ENCODE measurements at places on chromosomes 11 and 22. TPM values are rescaled to one million over a fixed set of nuclear protein-coding genes. Genes with fewer than 3 reads are reported as not detected.

GRCh38 chr22:19471572-19471971, 7.4 kb downstream of the UFD1 start:
- no peak for DNase-seq

GRCh38 chr11:59009661-59010060, 70.4 kb downstream of the GLYATL1 start:
- no peak for DNase-seq

Gene UBQLNL
- total RNA-seq: not detected

GRCh38 chr11:126345759-126346585, 9.5 kb upstream of the ST3GAL4 start:
- DNase-seq: no peak

- DNase-seq: no peak
These were observed 1.2 kb downstream of the USP2 start for GRCh38 chr11:119380160-119380826.

GRCh38 chr11:106292526-106292925, 215.1 kb downstream of the AASDHPPT start:
- DNase-seq: no peak

DNA sequence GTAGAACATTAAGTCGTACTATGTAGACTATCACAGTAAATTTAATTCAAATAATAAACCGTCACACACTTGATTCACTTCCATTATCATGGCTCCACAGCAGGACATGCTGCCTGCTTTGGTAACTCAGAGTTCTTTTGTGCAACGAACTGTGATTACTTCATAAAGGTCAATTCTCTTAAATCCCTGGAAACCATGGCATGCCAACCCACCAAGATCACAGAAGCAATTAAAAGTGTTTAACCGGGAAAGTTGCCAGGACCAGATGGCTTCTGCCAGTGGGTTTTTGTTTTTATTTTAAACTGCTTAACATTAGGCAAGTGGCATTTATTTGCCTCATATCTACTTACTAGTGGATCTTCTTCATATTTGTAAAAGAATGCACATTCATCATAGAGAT, 1162.1 kb downstream of the DLG2 start:
- DNase-seq: peak; percentile 62

Gene RFPL1
- not detected for total RNA-seq

DNA sequence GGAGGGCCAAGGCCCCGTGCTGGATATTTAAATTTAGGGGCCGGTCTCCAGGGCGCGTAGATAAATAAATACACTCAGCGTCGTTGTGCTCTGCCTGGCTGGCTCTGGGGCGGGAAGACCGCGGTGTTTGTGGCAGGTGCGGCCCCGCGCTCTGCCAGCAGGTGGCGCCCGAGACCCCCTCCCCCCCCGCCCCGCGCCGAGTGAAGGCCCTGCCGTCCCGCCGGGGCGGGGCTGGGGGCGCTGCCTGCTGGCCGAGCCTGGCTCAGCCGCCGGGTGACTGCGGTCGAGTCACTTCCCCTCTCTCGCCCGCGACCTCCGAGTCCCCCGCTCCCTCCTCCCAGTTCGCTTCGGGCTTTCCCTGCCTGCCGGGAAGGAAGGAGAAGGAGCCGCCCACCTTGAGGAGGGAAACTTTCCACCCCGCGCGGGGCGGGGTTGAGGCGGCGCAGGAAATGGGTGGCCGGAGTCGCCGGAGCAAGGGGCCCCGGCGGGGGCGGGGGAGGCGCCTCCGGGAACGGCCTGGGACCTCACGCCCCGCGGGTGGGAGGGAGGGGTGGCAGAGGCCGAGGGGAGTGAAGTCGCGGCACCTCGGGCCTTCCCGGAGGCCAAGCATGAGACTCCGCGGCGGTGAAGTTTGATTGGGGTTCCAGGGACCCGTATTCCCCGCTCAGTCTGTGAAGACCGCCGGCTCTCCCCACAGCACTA, 1.6 kb upstream of the EHBP1L1 start:
- peak; percentile 70 for DNase-seq

DNA sequence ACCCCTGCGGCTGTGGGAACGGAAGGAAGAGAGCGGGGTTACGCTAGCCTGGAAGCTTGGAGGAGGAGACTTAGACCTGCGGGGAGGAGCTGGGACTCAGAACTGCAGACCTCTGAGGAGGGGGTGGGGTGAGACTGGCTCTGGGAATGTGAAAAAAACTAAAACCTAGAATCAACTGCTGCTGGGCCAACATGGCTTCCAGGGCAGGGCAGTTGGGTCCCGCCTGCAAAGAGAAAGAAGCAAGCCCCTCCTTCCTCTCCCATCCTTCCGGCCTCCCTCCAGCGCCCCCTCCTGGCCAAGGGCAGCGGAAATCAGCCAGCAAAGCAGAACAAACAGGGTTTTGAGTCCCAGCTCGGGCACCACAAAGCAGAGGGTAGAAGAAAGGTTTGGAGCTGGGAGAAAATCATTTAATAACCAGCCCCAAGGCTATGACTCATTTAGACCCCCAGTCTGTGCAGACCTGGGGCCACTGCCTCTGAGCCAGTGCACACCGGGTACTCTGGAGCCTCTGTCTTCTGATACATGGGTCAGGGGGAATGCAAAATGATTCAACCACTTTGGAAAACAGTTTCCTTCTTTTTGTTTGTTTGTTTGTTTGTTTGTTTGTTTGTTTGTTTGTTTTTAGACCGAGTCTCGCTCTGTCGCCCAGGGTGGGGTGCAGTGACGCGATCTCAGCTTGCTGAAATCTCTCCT, 7.3 kb upstream of the NCF4 start:
- DNase-seq: peak; percentile 29

DNA sequence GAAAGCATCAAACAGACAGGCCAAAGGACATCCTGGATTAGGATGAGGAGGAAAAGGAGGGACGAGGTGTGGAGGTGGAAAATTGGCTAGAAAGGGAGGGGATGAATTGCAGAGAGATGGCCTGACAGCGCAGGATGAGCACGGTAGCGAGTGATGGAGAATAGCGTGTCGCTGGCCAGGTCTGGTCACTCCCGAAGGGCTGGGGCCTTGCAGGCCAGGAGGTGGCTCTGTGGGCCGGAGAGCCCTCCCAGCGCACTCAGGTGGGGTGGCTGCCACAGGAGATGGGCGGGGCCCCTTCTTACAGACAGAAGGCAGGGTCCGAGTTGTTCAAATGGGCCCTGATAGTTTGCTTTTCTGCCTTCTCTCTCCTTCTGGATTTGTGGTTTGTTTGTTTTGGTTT, 37.1 kb upstream of the THY1 start:
- no peak for DNase-seq

DNA sequence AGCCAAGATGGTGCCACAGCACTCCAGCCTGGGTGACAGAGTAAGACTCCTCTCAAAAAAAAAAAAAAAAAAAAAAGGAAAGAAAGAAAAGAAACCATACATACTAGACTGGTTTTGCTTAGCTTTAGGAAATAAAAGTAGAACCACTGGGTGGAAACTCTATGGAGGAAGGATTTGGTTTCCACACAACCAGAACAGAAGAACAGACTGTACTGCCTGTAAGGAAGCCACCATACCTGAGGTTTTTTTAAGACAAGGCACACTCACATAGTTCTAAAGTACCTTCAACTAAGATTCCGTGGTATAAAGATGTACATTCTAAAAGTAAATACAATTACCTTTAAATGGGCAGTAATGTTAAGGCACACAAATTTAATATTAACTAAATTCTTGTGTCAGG, 58.6 kb downstream of the NUP98 start:
- DNase-seq: no peak

Gene CTSD
- 192 TPM for total RNA-seq

- no peak for DNase-seq
These were observed 1.2 kb upstream of the TBC1D10A start for GRCh38 chr22:30327864-30328345.

Gene TBX1
- total RNA-seq: 15.4 TPM

DNA sequence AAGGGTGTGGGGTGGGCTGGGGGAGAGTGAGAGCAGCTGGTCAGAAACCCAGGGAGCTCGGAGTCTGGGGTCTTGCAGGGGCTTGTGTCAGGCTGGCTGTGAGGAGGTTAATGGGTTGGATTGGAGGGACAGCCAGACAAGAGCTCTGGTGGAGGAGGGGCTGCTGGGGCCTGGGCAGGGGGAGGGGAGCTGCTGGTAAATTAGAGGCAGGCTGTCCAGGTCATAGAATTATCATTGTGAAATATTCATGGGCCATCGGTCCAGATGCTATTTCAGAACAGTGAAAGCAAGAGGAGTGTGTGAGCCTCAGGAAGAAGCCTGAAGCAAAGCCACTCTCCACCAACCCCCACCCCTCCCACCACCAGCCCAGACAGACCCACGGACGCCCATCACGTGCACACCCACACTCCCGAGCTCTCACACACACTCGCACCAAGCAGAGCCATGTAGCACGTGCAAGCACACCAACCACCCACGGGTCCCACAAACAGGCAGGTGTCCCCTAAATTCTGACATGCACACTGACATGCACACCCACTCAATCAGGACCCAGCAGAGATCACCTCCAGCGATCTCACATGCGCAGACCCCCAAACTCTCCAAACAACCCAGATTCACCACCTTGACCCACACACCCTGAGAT, 18.8 kb downstream of the RTN4RL2 start:
- no peak for DNase-seq

DNA sequence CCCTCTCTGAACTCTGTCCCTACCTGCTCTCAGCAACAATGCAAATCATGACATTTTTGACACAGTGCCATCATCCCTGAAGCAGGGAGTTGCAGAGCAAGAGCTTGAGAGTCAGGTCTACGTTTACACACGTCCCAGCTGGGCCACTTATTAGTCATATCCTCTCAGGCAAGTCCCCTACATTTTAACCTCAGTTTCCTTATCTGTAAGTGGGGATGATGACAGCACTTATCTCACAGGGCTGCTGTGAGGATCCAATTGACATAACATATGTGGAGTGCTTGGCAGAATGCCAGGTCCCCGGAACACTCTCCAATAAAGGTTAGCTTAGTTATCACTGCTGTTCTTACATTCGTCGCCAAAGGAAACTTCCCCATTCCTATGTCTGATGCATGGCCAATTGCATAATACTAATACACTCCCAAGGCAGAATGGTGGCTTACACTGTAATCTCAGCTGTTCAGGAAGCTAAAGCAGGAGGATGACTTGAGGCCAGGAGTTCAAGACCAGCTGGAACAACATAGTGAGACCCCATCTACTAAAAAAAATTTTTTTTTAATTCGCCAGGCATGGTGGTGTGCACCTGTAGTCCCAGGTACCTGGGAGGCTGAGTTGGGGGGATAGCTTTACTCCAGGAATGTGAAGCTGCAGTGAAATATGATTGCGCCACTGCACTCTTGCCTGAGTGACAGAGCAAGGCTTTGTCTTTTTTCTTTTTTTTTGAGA, 16.6 kb downstream of the ASCC2 start:
- no peak for DNase-seq

Gene DDI1
- not detected for total RNA-seq

Gene LDHA
- 699 TPM for total RNA-seq

- peak; percentile 93 for DNase-seq
These were observed 8.2 kb upstream of the MICAL3 start for GRCh38 chr22:18032455-18033101.

GRCh38 chr11:123473941-123474677, 44.0 kb downstream of the GRAMD1B start:
- DNase-seq: no peak

Gene HOATZ
- total RNA-seq: 6.8 TPM

DNA sequence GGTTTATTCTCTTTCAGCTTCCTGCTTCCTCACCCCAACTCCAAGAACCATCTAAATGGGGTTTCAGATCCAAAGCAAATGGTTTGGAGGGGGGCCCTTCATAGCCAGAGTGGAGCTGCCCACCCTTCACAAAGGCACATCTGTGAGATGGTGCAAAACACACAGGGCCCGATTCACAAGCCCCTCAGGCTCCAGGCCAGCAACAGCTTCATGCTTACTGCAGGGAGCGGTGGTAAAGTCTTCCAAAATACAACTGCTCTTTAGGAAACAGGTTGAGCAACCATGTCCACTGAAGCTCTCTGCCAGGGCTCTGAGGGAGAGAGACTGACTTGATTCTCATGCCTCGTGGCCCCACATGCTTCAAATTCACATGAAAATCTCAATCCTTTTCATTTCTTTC, 213.0 kb upstream of the NARS2 start:
- DNase-seq: no peak

DNA sequence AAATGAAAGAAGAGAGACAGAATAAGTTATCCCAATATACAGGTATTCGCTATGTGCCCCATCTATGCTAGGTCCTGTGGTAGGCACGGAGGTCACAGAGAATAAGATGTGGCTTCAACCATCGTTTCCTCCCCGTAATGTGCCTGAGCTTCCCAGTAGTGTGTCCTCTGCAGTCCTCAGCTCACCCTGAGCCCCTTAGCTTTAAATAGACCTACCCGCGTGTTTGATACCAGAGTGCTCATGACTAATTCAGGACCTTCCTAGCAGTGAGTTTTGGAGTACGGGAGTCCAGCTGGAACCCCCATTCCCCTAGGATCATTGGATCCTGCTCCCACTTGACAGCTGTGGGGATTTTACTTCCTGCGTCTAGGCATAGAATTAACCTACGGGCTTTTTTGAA, 37.5 kb upstream of the SYN3 start:
- DNase-seq: no peak

DNA sequence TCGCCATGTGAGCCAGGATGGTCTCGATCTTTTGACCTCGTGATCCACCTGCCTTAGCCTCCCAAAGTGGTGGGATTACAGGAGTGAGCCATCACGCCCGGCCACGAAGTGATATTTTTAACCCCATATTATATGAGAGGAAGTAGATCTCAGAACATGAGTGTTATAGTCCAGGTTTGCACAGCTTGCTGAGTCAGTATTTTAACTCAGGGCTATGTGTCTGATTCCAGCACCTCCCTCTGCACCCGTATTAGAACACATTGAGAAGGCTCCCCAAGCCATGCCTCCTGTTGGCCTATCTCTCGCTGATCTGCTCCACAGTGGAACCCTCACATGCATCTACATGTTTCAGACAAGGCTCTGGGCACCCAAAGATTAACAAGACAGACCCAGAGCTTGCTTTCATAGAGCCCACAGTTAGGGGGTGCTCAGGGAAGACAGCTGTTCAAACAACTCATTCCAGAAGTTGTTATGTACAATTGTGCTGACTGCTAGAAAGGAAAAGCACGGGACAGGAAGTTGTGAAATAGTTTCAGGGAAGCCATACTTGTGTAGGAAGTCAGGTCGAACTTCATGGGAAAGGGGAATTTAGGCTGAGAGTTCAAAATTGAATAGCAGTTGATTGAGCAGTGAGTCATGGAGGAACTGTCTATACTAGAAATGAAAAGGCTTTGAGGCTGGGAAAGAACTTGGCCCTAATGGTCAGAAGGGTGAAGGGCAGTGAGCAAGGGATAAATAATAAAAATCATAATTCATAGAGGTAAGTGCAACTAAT, 49.3 kb upstream of the CLPB start:
- no peak for DNase-seq

Gene OLFML1
- total RNA-seq: 54.5 TPM
